ENCODE measurements at places on chromosomes 2 and 18.

DNA sequence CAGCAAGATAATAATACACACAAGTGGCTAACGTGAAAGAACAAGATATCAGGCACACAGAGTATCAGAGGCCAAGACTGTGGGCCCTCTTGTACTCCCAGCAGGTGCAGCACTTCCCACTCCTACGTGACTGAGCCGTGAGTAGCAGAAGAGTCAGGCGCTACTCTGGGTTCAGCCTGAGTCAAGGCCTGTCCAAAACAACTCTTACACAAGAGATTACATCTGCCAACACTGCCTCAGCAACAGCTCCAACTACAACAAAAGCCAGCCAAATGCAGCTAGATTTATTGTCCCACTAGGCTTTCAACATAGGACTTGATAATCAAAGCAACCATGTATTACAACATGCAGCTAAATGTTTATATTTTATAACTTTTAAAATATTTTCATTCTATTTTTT lies 56.2 kb downstream of the ITSN2 start:
- DNase-seq, result no peak

DNA sequence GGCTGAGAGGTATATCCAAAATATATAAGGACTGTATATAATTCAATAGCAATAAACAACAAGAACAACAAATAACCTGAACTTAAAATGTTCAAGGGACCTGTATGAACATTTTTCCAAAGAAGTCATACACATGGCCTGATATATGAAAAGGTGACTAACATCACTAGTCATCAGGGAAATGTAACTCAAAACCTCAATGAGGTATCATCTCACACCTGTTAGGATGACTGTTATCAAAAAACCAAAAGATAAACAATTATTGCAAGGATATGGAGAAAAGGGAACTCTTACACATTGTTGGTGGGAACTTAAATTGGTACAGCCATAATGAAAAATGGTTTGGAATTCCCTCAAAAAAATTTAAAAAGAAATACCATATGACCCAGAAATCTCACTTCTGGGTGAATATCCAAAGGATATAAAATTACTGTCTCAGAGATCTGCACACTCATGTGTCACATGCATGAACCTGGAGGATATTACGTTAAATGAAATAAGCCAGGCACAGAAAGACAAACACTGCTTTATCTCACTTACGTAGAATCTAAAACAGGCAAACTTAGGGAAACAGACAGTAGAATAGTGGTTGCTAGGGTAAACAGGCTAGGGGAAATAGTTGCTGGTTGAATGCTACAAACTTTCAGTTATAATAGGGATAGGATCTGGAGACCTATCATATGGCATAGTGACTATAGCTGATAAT lies 334.5 kb upstream of the MMADHC start:
- no peak for DNase-seq

DNA sequence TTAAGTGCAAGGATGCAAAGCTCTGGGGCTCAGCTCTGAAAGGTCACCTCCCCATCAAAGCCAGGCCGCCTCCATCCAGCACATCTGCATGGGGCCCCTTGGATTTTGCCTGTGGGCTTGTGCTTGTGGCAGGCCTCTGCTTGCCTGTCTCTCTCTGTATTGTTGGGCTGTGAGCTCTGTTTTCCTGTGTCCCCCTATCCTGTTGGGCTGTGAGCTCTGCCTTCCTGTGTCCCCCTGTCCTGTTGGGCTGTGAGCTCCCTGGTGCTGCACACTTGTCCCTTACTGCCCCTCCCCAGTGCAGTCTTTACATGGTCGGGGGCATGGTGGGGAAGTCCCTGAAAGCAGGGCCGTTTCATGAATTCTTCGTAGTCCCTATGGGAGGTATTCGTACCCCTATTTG lies 49.2 kb upstream of the PDIA6 start:
- no peak for DNase-seq

- DNase-seq, result no peak
These were observed 226.3 kb upstream of the SPOPL start for GRCh38 chr2:138275292-138275690.

DNA sequence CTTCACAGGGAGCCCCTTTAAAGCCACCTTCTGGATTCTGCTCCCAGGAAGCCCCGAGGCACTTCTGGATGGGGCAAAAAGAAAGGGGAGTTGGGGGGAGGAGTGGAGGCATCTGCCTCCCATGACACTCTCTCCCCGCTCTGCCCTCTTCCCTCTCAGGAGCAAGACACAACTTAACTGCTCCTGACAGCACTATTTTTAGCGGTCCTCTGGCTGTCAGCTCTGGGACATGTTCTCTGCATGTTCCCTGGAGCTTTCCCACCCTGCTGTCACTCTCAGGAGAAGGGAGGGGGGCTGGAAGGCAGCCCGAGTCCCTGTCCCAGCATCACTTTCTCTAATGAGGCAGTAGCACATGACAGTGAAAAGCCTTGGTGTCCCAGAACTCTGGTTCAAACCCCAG lies 32.3 kb downstream of the PLB1 start:
- DNase-seq, result no peak

DNA sequence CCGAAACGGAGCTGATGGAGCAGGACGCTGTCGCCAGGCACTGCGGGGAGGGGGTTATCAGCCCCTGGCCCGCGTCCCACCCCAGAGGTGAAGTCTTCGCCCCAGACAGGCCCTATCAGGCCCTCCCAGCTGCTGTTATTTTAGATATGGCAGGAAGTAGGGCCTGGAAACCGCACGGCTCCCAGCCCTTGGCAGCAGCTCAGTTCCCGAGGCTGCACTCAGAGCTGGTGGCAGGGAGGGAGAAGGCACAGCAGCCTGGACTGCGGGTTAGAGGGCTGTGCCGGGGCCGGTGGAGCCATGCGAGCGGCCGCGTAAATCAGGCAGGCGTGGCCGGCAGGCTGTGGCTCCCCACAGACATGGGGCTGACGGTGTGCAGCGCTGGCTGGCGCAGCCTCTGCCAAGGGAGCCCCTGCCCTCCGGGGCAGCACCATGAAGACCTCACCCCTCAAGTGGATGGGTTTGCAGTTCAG lies 111.4 kb downstream of the NFATC1 start:
- no peak for DNase-seq

- DNase-seq, result no peak
These were observed 14.5 kb upstream of the CIB4 start for GRCh38 chr2:26655611-26656195.

DNA sequence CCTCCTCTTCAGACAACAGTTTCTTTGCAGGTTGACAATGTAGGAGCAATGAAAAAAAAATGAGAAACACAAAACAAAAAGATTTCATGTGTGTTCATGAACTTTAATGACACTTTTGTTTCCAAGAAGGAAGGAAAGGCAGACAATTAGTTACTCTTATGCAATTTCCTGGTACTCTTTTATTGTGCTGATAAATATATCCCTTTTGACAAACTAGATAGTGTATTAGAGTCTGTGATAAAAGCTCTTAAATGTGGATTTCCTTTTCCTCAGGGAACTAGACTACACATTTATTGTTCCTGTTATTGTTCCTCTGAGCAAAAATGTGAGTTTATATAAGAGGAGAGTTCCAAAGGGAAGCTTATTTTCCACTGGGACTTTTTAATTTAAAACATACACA lies 188.7 kb upstream of the NRXN1 start:
- no peak for DNase-seq

DNA sequence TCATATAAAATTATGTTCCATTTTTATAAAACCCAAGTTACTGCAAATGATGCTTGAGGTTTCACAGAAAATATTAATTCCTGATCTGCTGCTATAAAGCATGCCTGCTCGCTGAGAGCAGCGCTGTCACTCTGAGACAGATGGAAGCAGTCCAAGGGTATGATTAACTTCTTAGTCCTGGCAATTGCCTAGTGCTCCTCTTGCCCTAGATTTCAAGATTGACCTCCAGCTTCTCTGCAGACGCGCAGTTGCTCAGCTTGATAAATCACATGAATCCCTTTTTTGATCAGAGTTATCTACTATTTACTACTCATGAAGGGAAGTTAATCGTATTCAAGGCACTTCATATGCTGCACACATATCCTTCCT lies 154.6 kb upstream of the REV1 start:
- DNase-seq, result no peak

- peak; percentile 82 for DNase-seq
These were observed 111.0 kb downstream of the B3GNT2 start for GRCh38 chr2:62306751-62307468.

DNA sequence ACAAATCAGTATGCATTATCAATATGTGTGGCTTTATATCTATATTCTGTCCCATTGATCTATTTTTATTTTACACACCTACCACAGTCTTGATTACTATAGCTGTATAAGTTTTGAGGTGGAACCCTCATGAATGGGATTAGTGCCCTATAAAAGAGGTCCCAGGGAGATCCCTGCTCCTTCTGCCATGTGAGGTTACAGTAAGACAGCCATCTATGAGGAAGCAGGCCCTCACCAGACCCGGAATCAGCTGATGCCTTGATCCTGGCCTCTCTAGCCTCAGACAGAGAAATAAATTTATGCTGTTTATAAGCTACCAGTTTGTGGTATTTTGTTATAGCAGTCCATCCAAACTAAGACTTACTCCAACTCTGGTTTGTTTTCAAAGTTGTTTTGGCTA lies 54.9 kb downstream of the HNRNPLL start:
- DNase-seq, result no peak

DNA sequence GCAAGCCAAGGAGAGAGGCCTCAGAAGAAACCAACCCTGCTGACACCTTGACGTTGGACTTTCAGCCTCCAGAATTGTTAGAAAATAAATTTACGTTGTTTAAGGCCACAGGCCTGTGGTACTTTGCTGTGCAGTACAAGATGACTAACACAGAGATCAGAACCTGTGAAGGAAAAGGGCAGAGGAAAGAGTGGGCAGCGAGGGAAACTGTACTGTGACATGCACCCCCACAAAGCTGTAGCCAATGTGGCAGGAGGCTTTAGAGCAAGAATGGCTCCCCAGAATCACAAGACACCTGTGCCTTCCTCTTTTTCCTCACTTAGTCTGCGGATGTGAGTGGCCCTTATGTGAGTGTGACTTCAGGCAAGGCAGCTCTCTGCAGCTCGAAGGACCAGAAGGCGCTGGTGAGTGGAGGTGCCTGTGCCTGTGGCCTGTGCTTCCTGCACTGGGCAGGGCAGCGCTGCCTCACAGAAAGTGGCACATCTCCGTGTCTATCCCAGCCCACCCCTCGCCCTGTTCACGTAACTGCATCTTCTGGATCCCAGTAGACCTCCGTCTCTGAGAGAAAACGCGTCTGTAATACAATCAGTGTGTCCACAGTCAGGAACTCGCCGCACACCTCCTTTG lies 89.5 kb downstream of the MRPS9 start:
- DNase-seq, result no peak

- DNase-seq, result no peak
These were observed 295.0 kb upstream of the SPRED2 start for GRCh38 chr2:65727381-65727780.

DNA sequence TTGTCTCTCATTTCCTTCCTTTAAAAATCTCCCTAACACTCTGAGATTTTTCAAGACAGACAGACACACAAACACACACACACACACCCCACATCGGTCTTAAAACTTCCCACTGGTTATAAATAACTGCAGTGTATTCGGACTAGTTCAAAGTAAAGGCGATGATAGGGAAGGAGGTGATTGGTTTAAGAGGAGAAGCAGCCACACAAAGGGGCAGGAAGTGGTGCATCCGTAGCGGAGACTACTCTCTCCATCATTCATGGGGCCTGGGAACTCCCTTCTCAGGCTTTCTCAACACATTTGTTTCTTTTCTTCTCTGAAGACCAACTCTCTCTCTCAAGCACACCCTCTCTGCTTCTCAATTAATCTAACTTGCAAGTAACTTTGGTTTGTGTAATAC lies 149.1 kb upstream of the DPP10 start:
- no peak for DNase-seq

- DNase-seq, result no peak
These were observed 355.0 kb downstream of the RNF144A start for GRCh38 chr2:7272210-7272609.

DNA sequence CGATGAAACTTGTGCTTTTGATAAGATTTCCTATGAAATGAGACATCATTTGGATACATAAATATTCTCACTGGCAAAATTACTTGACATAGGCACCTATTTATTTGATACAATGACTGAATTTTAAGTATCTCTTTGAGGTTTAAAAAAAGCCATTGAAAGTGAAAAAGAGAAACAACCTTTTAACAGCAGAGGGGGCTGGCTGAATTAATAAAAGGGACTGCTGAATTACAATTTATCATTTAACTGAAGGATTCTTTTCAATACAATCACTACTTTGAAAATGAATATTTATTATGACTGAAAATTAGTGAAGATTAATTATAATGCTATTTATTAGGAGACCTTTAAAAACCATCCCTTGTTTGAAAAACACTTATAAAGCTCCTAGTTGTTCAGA lies 335.3 kb downstream of the DLGAP1 start:
- no peak for DNase-seq

GRCh38 chr2:173568054-173568453 lies 213.4 kb downstream of the CDCA7 start:
- no peak for DNase-seq

DNA sequence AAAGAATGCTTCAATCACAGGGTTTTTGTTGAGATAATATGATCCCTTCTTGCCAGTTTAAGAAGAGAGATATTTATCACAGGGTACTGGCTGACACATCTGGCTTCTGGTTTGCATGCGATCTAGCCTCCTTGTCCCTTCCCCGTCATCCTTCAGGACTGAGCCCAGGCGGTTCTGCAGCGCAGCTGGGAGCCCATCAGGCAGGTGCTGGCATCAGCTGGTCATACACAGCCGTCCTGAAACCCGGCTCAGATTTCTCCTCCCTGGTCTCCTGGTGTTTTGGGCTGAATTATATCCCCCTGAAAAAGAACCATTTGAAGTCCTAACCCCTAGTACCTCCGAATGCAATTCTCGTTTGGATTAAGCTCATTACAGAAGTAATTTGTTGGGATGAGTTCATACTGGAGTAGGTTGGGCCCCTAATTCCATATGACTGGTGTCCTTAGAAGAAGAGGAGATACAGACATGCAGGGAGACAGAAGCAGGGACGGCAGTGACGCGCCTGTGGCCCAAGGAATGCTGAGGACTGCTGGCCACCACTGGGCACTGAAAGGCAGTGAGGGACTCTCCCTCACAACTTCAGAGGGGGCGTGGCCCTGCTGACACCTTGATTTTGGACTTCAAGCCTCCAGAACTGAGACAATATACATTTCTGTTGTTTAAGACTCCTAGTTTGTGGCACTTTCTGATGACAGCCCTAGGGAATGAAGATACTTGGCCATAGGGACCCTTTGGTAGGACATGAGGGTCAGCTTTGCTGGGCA lies 83.9 kb upstream of the ODC1 start:
- DNase-seq, result no peak

All from activated CD4-positive, alpha-beta T cell treated with anti-CD3 and anti-CD28 coated beads, Interleukin-2, amount 50 U/mL, for 16 hours (primary cell).